ENCODE measurements at places on chromosomes 6 and 20. TPM values are rescaled to one million over a fixed set of nuclear protein-coding genes. Genes with fewer than 3 reads are reported as not detected.

Gene TCP11
- not detected for total RNA-seq

Gene MOXD1
- total RNA-seq, result not detected

Gene TAB2
- 136 TPM for total RNA-seq

Gene OLIG3
- total RNA-seq, result not detected

Gene CDYL
- total RNA-seq, result 24.4 TPM

Gene SOBP
- total RNA-seq, result 0.09 TPM

Gene SRXN1
- 24.1 TPM for total RNA-seq

Gene CSNK2B
- 302 TPM for total RNA-seq

- DNase-seq, result no peak
Measured at GRCh38 chr6:34190504-34191122, 44.7 kb upstream of the GRM4 start.

DNA sequence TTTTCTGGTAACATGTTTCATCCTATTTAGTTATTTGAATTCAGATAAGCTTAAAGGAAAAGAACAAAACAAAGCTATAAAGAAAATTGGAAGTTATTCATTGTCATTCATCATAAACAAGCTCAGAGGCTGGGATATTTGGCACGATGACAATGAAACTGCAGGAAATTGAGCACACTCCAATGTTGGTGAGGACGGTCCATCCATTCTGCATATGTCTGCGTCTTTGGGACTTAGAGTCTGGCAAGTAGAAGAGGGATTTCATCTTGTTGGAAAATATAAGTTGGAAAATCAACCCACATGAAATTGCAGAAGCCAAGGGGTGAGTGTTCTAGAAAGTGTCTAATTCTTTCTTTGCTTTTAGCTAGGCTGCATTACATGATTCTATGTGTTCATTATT is 78.4 kb downstream of the HDGFL1 start:
- no peak for DNase-seq

DNA sequence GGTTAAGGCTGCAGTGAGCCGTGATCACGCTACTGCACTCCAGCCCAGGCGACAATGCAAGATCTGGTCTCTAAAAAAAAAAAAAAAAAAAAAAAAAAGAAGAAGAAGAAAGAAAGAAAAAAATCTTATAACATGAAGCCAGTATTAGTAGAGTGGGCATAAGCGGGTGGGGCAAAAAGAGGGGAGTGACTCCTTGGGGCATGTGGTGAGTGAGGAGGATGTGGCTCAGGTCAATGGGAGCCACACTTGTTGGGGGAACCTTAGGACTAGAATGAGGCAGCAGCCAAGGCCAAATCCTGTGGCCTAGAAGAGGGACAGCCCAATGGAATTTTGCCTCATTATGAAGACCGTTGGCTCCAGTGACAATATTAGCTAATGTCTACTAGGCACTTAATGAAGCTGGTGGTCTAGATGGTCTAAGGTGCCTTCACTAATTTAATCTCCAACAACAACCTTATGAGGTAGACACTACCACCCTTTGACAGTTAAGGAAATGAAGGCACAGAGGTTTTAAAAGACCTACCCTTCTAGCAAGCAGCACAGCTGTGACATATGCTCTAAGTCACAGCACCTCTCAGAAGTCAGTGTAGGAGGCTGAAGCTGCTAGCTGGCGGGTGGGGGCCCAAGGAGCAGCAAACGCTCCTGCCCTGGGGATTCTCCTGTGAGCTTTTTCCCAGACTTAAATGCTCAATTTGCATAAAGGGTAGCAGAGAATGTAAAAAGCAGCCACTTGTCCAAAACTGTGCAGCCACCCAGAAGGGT is 23.6 kb upstream of the ARMC12 start:
- peak; percentile 55 for DNase-seq

DNA sequence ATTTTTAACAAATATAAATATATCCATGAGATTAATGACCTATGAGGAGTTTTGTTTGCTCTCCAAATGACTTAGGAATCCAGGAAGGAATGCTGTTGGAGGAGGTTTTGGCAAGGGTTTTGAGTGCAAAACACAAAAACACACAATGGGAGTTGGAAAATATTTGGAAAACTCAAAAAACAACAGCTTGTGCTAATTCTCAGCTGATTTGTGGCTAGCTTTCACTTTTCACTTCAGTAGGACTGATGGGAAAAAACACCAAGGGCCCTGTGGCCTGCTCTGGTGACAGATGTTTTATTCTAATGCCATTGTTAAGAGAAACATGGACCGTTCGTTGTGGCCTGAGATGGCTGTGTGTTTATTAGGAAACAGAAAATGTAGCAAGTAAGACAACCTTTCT is 113.9 kb downstream of the ALDH8A1 start:
- DNase-seq, result no peak

DNA sequence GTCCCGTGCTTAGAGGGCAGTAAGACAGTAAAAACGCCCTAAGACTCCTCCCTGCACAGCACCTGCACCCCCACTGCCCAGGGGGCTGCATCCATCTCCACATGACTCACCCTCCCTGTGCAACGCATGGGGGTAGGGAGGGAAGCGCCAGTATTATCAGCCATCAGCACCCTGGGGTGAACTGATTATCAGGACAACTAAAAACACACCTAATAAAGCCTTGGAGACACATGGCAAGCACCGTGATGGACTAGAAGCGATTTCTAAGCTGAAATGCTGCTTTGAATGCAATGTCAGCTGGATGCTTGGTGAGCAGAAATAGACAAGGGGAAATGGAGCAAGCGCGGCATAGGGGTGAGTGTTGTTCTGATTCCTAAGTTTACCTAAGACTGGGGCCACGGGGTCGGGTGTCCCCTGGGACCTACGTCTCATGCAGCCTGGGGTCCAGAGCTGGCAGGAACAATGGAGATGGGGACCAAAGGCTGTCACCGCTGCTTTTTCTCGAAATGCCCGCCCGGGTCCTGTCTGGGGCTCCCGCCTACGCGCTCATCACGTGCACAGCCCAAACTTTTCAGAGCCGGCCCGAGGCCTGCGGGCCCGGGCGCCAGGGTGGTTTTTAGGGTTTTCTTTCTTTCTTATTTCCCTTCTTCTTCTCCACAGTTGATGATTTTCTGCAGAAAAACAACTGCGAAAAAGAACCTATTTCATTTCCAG is 702 bp upstream of the TNFAIP3 start:
- no peak for DNase-seq

DNA sequence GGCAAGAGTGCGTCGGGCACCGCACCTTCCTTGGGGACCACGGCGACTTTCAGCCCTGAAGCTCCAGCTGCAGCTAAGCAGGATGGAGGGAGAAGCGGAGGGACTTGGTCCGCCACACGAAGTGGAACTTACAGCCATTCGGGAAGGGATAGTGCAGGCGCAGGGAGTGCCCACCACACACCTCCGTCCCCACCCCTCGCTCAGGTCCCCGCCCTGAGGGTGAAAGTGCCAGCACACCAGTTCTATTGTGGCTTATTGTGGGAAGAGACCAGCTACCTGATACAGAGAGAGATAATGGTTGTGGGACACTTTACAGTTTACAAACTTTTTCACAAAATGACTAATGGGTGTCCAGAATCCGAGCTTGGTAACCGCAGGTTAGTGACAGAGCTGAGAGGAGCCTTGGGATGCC is 76.1 kb downstream of the IRF4 start:
- DNase-seq, result peak; percentile 58

DNA sequence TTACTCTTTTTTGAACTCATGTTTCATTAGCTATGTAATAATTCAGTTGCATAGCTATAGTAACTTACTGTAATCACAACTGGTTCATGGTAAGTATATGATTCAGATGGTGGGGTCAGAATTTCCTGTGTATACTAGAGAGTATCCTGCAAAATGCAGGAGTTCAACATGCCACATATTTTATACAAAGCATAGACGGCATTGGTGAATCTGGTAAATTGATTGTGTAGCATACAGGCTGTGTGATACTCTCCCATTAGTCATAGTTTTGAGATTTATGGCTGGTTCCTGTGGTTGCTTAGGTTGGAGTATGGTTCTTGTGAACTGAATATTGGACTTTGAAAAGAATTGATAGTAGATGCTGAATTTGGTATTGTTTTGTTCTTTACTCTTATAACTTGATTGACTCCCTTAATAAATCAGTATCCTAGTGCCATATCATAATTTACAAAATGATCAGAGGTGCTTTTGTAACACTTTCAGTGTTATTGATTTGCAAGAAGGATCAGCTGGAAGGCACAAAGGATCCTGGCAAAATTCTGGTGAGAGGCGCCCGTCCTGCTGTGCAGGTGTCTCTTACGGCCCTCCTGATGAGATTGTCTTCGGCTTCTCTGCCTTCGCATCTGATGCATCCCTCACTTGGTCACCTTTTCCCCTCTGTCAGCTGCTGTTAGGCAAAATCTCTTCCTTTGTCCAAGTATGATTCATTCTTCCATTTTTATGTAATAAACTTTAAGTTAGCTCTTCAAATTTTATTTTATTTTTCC is 22.6 kb downstream of the SNX9 start:
- DNase-seq, result no peak

GRCh38 chr20:21278829-21279228 is 24.3 kb upstream of the XRN2 start:
- no peak for DNase-seq

DNA sequence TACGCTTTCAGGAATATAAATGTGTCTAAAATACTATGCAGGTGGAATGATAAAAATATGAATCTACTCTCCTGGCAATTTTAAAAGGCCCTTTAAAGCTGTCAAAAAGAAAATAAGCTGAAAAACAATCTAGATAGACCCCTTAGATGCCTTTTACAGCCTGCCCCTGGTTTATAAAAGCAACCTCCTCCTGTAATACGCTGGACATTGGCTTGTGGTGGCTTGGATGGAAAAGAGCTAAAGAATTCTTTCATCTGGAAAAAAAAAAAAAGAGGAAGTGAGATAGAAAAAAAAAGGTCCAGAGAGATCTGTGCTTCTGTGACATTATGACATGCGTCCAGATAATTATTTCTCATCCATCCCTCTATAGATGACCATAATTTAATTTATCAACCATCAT is 115.9 kb upstream of the NRSN1 start:
- no peak for DNase-seq

- DNase-seq, result no peak
Measured at GRCh38 chr20:45827712-45828111, 600 bp upstream of the TNNC2 start.

DNA sequence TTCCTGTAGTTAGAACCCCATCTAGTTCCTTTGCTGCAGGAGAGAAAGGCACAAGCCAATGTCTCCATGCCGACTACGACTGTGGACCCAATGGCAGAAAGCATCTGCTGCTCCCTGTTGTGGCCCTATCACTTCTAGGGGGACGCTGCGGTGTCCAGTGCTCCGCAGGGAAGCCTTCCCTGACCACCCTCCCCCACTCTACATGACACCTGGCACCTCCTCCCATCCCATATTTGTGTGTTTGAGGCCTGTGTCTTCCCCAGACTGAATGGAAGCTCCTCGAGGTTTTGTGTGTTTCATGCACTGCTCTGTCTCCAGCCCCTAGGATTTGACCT is 159.5 kb downstream of the DTNBP1 start:
- DNase-seq, result no peak

DNA sequence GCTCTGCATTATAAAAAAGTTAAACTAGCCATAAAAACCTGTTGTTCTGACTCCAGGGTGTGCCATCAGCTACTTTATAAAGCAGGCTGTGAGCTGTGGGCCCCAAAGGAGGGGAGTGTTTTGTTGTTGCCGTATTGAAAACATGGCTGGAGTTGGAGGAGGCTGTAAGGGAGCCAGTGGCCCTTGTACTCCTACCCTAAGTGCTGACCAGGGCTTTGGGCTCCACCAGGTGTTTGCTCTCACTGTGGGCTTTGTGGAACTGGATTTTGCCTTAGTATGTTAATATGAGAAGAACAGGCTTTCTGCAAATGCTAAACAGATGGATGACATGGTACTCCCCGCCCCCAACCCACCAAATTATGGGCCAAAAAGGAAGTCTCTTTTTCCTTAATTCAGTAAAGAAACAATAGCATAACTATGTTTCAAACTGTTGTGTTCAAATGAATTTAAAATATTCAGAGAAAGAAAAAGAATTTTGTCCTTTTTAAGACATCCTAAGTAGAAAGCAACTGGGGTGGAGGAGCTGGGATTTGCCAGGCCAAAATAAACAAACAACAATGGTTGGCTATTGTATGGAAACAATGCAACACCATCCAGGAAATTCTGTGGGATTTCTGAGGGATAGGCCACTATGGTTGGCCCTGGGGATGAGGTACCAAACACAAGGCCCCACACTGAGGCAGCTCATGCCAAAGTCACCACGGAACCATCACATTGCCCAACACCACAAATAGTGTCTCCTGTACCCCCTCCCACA is 63.3 kb downstream of the PLCG1 start:
- no peak for DNase-seq

- DNase-seq, result no peak
Measured at GRCh38 chr20:8066662-8067061, 47.1 kb upstream of the TMX4 start.

DNA sequence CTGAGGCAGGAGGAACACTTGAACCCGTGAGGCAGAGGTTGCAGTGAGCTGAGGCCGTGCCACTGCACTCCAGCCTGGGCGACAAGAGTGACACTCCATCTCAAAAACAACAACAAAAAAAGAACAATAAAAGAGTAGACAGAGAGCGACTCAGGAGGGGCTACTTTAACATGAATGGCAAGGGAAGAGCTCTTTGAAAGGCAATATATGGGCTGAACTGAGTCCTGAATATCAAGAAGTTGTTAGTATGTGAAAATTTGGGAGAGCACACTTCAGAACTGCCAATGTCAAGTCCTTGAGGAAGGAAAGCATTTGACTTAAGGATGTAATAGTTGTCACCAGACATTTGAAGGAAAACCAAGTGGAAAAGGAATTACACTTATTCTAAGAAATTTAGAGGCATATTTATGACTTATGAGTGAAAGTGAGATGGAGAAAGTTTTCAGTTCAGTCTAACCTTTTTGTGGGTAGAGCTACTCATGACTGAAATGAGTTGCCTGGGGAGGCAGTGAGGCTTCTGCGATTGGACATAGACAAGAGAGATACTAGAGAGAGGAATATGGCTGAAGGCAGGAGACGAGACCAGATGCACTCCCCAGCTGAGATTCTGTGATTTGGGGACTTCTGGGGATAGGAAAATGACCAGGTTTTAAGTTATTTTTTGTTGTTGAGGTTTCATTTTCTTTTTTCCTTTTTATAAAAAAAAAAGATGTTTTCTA is 48.6 kb upstream of the SLC16A10 start:
- DNase-seq, result no peak

DNA sequence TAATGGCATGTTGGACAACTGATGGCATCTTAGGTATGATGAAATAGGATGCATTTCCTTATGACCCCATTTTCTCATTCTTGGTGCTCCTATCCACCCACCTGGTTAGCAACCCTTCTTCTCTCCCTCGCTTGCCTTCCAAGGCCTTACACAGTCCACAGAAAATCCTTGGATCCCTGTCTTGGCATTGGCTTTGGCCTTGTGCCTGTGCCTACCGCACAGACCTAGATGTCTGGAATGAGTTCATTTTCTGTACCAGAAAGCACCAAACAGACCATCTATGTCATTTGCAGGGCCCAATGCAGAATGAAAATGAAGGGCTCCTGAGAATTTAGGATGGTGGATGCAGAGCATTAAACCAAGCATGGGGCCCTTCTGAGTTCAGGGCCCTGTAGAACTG is 99.0 kb upstream of the LAMP5 start:
- DNase-seq, result no peak

DNA sequence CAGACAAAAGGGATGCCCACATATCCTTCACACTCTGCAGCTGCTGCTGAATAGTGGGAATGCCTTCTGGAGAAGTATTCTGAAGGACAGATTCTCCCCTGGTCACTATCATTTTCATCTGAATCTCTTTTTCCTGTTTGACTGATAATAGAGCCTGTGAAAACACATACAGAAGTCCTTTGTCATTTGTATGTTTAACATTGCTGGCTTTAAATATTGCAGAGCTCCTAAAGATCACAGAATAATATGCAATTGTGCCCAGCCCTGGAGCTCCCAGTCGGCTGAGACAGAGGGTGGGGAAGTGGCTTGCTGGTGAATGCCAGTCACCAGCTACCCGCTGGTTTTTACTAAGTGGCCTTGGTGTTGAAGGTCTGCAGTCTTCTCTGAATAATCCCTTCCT is 272.3 kb downstream of the SYNE1 start:
- peak; percentile 45 for DNase-seq
